ENCODE measurements at places on chromosomes 4 and X.

DNA sequence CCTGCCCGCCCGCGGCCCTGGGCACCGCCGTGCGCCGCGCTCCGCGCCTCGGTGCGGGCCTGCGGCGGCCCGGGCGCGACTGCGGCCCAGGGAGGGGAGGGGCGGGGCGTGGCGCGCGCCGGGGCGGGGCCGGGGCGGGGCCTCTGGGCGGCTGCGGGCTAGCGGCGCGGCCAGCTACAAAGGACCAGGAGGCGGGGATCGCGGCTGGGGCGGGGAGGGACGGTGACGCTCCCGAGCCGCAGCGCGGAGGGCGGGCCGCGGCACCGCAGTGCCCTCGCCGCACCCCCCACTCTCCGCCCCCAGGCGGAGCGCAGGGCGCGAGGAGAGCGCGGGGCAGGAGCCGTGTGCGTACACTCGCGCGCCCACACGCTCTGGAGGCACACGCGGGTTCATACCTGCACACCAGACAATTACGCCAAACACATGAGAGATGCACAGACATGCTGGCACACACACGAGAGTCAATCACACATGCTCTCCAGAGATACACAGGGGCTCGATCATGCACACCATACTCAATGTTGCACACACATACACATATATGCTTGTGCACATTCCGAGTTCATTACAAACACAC lies at the start of gene CRMP1:
Gene CRMP1, minus strand, starts transcription at position 83 of the 577 bp plus-strand sequence. CDS start 117 bp downstream, outside the sequence.
- no peak for DNase-seq

- DNase-seq = no peak
Observed at GRCh38 chrX:71191248-71191647, 31.8 kb upstream of the GJB1 start.

- DNase-seq = no peak
Observed at GRCh38 chr4:175405961-175406360, 406.1 kb downstream of the GPM6A start.

- DNase-seq = no peak
Observed at GRCh38 chrX:129361576-129361975, 161.7 kb downstream of the SMARCA1 start.

DNA sequence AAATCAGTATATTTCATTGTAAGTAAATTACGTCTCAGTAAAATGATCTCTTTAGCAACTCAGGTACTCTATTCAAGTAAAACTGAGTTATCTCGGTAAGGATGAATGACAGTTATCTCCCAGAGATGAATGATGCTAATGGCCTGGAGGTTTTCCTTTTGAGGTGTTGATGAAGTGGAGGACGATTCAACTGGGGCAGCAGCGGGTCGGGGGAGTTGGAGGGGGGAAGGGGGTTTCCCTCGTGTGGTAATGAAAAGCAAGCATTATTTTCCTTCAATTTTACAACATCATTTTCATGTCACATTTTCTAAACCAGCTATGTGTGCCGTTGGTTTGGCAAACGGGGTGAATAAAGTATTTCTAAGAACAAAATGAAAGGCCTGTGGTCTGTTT lies 92.4 kb upstream of the ATXN3L start:
- DNase-seq = no peak

- no peak for DNase-seq
Observed at GRCh38 chrX:11566173-11566572, 99.5 kb downstream of the ARHGAP6 start.

DNA sequence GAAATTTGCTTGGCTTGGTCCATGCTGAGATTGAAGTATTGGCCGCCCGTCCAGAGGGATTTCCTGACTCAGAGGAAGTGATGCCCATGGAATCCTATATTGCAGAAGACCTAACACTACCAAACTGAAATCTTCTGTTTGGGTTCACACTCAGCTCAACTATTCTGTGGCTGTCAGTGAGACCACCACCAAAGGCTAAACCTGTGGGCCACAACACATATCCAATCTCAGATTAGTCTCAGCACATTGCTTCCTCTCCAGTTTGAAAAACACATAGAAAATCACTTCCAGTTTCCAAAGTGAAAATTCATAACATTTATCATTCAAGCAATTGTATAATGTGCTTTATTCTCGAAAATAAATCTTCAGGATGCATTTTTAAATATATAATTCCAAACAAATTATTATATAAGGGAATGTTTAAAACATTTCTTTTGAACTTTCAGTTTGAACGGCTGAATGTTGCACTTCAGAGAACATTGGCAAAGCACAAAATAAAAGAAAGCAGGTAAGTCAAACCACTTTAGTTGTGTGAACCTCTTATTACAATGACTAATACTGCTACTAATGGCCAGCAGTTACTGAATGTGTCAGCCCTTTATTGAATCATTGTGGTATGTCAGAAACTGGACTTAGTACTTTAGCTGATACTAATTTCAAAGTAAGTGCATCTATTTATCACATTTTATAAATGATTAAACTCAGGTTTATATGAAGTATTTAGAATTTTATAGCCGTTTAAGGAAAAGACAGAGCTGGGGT lies 37.0 kb downstream of the GUCY1A1 start:
- DNase-seq = no peak

DNA sequence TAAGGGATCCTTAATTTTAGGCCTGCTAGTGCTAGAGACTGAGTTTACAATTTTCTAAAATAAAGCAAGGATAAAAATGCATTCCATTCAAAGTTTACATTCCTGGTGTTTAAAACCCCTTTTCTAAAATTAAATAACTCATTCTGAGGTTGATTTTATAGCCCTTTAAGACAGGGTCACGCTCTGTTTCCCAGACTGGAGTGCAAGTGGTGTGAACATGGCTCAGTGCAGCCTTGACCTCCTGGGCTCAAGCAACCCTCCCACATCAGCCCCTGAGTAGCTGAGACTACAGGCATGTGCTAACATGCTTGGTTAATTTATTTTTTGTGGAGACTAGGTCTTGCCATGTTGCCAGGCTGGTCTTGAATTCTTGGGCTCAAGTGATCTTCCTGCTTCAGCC lies 6.8 kb upstream of the CDKL2 start:
- no peak for DNase-seq

GRCh38 chr4:139214039-139214534 lies 37.1 kb upstream of the ELF2 start:
- no peak for DNase-seq

- DNase-seq = no peak
Observed at GRCh38 chr4:87399148-87399547, 8.2 kb upstream of the HSD17B11 start.

DNA sequence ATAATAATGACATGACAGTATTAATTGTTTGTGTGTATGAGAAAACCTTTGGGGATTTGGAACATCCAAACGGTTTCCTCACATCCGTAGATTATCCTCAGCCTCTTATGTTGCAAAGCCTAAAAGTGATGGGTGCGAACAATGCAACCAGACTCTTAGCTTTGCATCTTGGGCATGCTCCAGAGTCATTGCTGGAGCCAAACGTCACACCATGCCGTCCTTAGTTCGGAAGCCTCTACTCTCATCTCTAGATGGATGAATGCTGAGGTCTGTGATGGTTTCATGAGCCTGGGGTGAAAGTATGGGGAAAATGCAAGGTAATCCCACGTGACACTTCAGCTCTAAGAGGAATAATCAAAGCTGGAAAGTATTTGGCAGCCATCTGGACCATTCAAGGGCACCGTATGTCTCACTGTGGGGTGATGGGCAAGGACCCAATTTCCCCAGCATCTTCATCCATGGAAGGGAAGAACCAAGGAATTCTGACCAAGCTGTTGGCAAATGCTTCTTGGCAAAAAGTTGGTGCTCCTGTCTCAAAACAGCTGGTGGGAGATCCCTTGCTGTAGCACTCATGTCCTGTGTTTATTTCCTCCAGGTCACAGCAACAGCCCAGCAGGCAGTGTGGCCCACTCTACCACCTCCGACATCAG lies 6.3 kb upstream of the RTL5 start:
- DNase-seq = no peak

DNA sequence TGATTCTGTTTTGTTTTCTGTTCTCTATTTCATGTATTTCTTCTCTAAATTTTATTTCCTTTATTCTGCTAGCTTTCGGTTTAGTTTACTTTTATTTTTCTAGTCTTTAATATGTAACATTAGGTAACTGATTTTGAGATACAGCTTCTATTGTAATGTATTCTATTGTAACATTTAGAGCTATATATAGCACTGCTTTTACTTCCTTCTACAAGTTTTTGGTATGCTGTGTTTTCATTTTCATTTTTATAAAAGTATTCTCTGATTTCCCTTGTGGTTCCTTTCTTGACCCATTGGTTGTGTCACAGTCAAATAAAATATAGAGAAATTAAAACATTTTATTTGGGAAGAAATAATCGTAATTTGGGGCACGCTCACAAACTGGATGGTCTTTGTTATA lies 13.9 kb upstream of the CT47A1 start:
- DNase-seq = no peak

GRCh38 chr4:13656569-13657405 lies 29.3 kb upstream of the BOD1L1 start:
- peak; percentile 41 for DNase-seq

GRCh38 chr4:7021930-7022664 lies 21.1 kb upstream of the TADA2B start:
- DNase-seq = no peak

- no peak for DNase-seq
Observed at GRCh38 chrX:5051831-5052491, 1176.7 kb downstream of the NLGN4X start.

GRCh38 chr4:109588176-109588575 lies 28.1 kb downstream of the MCUB start:
- DNase-seq = no peak

- no peak for DNase-seq
Observed at GRCh38 chr4:8391972-8392371, 48.6 kb downstream of the ACOX3 start.

DNA sequence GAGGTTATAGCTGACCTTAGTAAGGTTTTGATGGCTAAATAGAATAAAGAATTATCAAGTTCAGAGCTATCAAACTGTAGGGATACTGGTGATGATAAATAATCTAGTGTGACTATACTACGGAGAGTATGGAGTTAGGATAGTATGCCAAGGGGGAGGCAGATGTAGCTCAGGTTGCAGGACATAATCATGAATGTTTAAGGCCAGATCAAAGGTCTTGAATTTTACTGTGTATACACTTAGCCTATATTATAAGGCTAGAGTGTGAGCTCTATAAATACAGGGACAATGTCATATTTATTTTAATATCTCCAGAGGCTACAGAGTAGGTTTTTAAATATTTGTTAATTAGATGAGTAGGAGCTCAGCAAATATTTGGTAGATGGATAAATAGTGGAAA lies 131.1 kb upstream of the STIM2 start:
- DNase-seq = no peak

DNA sequence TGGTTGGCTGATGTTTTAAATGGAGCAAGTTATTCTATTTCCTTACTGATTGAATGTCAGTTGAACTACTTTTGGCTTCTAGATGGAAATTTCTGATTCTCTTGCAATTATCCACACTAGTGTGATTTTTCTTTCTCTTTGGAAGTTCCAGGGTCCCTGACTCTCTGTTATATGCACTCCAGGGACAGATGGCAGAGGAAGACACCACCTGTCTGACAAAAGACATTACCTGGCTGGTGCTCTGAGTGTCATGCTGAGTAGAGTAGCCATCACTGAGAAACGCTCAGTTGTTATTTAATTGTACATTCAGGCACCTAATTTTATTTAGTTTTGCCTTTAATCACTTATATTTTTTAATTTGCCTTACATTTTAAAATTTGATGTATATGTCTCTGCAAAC lies 105.4 kb upstream of the TLL1 start:
- DNase-seq = no peak

DNA sequence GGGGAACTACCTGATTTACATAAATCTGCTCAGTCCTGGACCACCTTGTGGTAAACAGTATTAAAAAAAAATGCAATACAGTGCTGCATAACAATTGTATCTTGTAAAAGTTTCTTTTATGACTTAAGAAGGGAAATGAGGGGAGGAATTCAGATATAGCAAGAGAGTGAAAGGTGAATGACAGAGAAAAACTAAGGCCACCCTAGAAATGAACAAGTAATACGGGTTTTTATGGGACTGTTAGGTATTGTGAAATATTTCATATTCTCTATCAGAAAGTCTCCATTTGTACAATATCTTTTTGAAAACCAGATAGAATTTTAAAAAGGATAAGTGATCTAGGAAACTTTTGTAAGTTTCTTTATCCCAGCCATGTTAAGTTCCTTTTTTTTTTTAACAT lies 69.7 kb upstream of the NOCT start:
- DNase-seq = no peak

DNA sequence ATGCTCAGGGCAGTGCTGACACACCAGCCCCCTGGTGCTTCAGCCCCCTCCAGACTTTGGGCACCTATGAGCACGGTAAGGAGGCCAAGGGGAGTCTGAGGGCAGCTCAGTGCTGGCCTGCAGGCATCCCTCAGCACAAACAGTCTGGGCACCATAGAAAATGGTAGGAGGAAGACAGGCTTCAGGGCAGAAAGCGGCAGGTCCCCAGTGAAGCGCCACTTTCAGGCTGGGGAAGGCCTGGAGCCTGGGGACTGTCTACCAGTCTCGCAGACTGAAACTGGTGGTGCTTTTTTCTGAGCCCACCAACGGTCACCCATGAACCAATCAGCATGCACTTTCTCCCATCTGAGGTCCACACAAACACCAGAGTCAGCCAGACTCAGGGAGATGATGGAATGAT lies 1074.7 kb downstream of the PCDH18 start:
- no peak for DNase-seq

GRCh38 chrX:155778844-155779553 lies 102.1 kb upstream of the VAMP7 start:
- DNase-seq = no peak

- no peak for DNase-seq
Observed at GRCh38 chr4:1485280-1485679, 79.0 kb upstream of the NKX1-1 start.

DNA sequence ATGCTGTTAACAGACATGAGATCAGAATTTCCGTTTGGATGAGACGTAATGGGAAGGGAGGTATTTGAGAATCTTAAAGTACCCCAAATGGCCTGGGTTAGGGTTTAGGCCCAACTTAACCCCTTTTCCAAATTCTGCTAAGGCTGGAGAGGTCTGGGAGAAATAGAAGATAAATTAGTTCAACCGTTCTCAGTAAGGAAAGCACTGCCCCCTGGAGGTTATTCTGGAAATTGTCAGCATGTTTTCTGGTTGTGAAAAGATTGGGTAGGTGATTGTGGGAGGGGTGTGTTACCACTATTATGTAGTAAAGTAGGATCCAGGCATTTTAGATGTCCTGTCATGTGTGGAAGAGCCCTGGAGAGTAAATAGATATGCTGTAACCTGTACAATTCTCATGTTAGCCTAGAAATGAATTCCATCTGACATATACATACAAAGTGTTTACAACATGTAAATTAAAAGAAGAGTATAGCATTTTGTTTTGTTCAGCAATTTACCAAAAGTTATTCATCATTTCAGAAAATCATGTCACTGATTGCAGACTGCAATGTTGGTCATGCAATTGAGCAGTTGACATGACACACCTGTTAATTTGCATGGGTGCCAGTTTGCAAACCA lies 26.8 kb upstream of the GRXCR1 start:
- DNase-seq = peak; percentile 2

- DNase-seq = no peak
Observed at GRCh38 chrX:135591871-135592270, 71.4 kb downstream of the INTS6L start.

- no peak for DNase-seq
Observed at GRCh38 chrX:79081895-79082512, 62.5 kb upstream of the GPR174 start.

Data from stimulated activated CD8-positive, alpha-beta memory T cell treated with anti-CD3 and anti-CD28 coated beads, Interleukin-4, amount 100 ng/mL, for 1 hour (primary cell).